ENCODE measurements at places on chromosomes 7 and 10.

DNA sequence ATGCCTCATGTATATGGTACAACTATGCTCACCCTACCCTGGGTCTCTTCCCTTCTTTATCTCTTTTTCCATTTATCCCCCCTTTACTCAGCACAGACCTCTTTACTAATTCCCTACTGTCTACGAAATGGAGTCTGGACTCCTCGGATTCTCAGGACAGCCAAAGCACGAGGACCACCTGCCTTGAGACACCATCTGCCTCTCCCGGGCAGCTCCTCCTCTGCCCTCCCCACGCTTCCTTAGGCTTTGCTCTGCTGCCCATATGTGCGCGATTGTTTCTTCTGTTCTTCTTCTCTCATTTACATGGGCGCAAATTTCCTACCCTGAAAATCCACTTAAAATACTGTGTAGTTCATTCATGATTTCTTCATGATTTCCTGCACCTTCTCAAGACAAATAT lies 62.7 kb upstream of the STK17A start:
- no peak for DNase-seq

- peak; percentile 20 for DNase-seq
These were observed 18.8 kb downstream of the TMEM196 start for GRCh38 chr7:19754521-19755116.

GRCh38 chr10:6595499-6595898 lies 15.4 kb upstream of the PRKCQ start:
- no peak for DNase-seq

- peak; percentile 34 for DNase-seq
These were observed 5.2 kb downstream of the PHYHIPL start for GRCh38 chr10:59181668-59182067.

GRCh38 chr7:7696458-7697119 lies 21.8 kb downstream of the RPA3 start:
- no peak for DNase-seq

DNA sequence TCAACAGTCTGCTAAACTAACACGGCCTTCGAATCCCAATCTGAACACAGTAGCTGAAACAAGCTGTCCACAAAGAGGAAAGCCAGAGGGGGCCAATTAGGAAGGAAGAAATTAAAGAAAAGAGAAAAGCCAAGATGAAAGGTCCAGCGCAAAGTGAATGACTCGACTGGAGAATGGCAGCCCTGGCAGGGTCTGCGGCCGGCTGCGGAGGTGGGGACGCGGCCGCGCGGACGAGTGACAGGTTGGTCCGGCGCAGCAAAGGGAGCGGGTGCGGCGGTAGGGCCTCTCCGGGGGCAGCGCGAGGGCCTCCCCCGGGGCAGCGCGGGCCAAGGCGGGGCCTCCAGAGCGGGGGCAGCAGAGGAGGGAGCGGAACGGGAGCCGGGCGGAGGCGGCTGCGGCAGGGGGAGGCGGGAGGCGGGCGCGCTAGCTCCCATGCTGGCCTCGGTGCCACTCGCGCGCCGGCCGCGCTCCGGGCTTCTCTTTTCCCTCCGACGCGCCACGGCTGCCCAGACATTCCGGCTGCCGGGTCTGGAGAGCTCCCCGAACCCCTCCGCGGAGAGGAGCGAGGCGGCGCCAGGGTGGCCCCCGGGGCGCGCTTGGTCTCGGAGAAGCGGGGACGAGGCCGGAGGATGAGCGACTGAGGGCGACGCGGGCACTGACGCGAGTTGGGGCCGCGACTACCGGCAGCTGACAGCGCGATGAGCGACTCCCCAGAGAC lies at the start of gene VWC2:
TSS of gene VWC2 (plus strand) at position 421 of the 718 bp plus-strand sequence. CDS start 1,798 bp downstream, outside the sequence.
- DNase-seq: peak; percentile 34

DNA sequence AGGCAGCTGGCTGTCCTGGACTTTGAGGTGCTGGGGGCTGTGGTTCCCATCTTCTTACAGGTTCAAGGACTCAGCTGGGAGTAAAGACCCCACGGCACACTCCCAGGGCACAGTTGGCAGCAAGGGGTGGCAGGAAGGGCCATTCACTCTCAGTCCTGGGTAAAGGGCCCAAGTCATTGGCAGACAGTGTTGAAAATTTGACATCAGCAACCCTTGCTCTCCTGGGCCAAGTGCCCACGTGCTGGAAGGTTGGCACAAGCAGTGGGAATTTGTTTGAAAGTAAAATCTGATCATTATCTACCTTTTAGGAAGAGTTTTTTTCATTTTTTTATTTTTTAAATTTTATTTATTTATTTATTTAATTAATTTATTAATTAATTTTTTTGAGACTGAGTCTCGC lies 241.6 kb upstream of the MKI67 start:
- no peak for DNase-seq

- DNase-seq: no peak
These were observed 7.4 kb upstream of the LAMB1 start for GRCh38 chr7:108010377-108010776.

GRCh38 chr7:18241543-18242231 lies 214.0 kb upstream of the PRPS1L1 start:
- no peak for DNase-seq

DNA sequence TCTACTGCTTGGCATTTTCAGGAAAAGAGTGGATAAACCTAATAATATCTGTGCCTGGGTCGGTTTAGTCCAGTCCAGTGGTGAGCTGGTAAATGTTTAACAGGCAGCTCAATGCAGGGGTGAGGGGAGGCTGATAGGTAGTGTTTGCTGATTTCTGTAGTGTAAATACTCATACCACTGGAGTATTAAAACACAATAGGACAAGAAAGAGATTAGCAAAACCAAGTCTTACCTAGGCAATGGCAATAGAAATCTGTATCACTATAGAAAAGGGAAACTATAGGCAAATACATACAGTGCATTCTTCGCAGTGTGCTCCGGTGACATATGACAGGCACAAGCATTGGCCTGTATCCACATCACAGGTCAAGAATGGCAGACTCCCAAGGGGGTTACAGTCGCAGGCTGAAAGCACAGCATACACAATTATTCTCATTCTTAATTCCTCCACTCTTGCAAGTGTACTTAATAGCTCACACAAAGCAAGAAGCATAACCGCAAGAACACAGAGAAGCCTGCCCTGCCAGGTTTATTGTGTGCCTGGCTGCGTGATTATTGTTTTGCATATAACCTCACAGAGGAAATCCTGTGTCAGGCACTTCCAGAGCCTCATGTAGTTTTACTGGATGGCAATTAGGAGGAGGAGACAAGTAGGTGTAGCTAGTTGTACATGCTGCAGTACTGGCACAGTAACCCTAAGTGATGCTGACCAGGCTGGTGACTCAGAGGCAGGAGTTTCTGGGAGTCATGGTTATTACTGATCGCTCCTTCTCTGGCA lies 35.0 kb downstream of the LAMB4 start:
- DNase-seq: no peak

- DNase-seq: peak; percentile 97
These were observed at the start of gene TYSND1 for GRCh38 chr10:70146489-70147258. Gene TYSND1 (minus strand): TSS chr10:70146700. CDS start chr10:70146586, 114 bp downstream.

- no peak for DNase-seq
These were observed 11.5 kb downstream of the AKR1E2 start for GRCh38 chr10:4837551-4837950.

DNA sequence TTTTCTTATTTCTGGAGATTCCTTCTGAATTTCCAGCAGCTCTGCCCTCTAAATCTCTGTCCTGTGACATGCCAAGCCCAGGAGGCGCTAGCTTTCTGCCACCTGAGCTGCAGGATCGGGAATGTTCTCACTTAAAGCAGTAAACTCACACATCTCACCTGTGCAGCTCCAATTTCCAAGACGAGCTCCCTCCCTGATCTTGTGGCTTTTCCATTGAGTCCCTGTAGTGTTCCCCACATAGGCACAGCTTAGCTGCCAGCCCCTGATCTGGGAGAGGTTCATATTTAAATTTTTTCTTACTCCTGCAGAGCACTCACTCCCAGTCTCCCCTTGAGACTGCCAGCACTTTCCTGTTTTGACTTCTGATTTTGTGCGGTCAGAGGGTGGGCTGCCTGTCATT lies 479.3 kb downstream of the GLRX3 start:
- DNase-seq: no peak

DNA sequence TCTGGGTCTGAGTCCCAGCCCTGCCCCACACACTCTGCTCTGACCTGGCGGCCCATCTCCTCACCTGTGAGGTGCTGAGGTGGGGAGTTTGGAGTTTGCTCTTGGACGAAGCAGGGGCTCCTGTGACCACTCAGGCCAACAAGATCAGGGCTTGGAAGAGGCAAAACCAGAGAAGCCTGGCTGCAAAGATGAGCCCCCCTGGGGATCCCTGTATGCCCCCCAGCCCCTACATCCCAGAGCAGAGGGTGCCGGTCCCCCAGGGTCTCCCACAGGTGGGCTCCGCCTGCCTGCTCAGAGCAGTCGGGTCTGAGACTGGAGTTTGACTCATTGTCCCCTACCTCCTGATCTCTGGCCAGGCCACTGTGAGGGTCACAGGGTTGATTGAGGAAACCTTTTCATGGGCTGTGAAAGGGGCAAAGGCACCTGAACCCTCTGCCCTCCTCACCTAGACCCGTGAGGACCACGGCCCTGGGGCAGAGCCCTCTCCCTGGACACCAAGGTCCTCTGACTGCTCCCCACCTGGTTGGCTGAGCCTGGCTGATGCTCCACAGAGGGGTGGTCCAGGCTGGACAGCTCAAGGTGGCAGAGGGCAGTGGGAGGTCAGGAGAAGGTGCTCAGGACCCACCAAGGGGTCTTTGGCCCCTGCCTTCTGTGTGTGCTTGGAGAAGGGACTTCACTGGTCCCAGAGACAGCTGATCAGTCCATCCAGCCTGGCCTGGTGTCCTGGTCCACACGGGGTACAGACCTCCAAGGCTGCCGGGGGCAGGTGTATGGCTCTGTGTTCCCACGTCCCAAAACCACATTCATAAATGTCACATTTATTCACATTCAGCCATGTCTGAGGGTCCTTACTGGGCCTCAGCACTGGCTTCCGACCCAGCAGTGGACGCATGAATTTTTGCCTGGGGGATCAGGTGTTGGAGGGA lies 9.1 kb upstream of the SCART1 start:
- no peak for DNase-seq

DNA sequence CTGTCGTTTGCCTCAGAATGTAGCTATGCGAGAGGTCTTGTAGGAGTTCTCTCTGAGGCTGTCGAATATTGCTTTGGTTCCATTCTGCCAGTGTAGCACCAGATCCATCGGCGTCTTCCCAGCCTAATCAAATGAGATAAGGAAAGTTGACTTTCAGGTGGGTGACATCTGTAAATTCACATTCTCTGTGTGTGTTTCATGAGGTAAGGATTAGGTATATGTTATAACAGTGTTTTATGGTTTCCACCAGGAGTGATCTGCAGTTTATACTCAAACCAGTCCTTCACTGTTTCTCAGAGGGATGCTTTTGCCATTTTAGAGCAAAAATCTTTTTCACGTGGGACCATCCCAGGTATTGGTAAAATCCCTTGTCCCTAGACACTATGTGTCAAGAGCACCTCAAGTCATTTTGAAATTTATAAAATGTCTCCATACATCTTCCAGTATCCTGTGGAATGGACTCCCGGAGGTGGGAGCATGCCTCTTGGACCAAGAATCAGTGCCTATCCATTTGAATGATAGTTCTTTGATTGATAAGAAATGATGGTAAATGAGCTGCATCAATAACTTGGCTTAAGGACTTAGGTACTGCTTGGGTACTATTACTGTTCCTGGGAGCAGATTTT lies 7.9 kb downstream of the ANKRD1 start:
- no peak for DNase-seq

- no peak for DNase-seq
These were observed 16.6 kb downstream of the LANCL2 start for GRCh38 chr7:55381696-55382095.

DNA sequence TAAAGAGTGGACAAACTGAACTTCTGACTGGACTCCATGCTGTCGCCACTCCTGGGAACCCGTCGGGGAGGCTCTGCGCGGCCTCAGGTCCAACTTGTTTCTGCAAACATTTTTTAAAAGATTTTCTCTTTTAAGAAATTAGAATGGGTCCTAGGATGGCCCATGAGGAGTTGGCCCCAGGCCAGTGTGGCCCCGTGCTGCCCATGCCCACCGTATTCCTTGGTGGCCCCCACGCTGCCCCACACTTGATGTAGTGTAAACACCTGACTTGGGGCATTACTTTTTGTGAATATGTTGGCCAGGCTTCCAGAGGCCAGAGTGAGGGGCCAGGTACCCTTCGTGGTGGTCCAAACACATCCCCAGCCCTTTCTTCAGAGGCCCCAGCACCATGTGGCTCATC lies 19.3 kb downstream of the ZNF316 start:
- DNase-seq: no peak

DNA sequence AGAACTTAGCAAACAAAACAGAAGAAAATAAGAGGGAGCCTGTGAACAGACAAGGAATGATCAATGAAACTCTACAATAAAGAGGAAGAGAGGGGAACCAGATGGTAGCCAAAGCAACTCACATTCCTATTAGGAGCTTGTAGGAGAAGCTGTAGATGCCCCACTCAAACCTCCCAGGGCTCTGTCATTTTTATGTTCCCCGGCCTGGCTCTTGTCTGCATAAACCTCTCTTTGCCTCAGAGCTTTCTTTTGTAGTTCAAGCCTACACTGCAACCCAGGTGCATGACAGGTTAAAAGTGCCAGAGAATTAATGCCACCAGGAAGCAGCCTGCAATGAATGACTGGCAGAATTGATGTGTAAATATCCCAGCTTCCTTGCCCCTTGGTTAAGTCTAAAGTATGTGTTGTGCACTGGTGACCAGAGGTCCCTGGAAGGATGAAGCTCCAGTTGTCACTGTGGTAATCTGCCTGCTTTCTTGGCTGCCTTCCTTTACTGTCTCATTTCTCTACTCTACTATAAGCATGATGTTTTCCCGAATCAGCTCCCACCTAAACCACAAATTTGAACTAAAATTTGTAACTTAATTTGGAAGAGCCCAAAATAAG lies 40.4 kb downstream of the HDAC9 start:
- DNase-seq: no peak

DNA sequence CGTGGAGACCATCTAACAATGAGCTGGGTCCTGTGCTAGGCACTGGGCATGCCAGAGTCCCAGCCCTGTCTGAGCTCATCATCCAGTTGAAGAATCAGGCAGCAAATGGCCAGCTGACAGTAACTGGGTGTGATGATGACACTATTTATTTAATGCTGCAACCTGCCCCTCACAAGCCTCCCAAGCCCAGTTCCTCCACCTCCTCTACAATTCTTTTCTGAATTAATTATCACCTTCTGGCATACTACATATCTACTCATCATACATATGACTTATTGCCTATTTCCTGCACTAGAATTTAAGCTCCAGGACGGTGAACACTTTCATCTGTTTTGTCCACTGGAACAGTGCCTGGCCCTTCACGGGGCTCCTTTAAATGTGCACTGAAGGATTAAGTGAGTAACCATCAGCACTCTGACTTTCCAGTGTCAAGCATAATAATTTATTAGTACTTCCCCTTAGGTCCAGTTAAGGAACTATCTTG lies 96.7 kb upstream of the LAMB4 start:
- DNase-seq: no peak

DNA sequence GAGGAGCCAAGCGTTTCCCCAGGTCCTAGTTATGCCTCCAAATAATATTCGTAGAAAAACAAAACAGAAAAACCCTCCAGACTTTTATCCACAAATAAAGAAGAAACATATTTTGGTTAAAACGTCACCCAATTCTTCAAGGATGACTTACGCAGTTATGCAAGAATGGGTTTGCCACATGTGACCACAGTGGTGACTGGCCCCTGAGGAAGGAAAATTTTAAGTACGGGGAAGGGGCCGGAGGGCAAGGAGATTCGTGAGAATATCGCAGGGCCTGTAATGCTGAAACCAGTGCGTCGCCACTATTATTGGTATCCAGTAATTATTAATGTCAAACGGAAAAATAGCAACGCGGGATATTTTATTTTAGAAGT lies 537 bp upstream of the MRPS24 start:
- DNase-seq: no peak

- DNase-seq: no peak
These were observed 127.6 kb downstream of the OAT start for GRCh38 chr10:124291001-124291701.

GRCh38 chr7:99102809-99103690 lies 40.9 kb downstream of the SMURF1 start:
- DNase-seq: no peak
